ENCODE measurements at places on chromosomes 4 and X. TPM values are rescaled to one million over a fixed set of nuclear protein-coding genes. Genes with fewer than 3 reads are reported as not detected.
A peak's percentile ranks its signal among the peaks of the same experiment; 100 is the strongest.

GRCh38 chr4:43456383-43456782, 563.9 kb downstream of the GRXCR1 start:
- no peak overlapping the region for H3K27ac ChIP-seq
- no peaks in the 10 kb centered on the region for H3K36me3 ChIP-seq
- no peaks in the 10 kb centered on the region for H3K4me1 ChIP-seq
- no peak for DNase-seq
- no peaks in the 10 kb centered on the region for H3K27me3 ChIP-seq

GRCh38 chr4:10161840-10162239, 45.2 kb upstream of the WDR1 start:
- DNase-seq: no peak
- no peak overlapping the region for H3K4me3 ChIP-seq
- H3K4me1 ChIP-seq: peaks cover 7% of the 10 kb centered on the region
- no peaks in the 10 kb centered on the region for H3K36me3 ChIP-seq
- no peaks in the 10 kb centered on the region for H3K27me3 ChIP-seq
- H3K27ac ChIP-seq: no peak overlapping the region

- peaks cover 7% of the 10 kb centered on the region for H3K4me1 ChIP-seq
- peak overlapping the region; percentile 29 for H3K27ac ChIP-seq
- H3K27me3 ChIP-seq: peaks cover 4% of the 10 kb centered on the region
- no peak overlapping the region for H3K4me3 ChIP-seq
Measured at GRCh38 chr4:152095701-152096070, 334.9 kb upstream of the GATB start.

GRCh38 chr4:56183344-56183959, 203.8 kb downstream of the AASDH start:
- H3K4me1 ChIP-seq: peaks cover 5% of the 10 kb centered on the region
- no peaks in the 10 kb centered on the region for H3K27me3 ChIP-seq
- H3K27ac ChIP-seq: no peak overlapping the region
- H3K4me3 ChIP-seq: no peak overlapping the region
- no peaks in the 10 kb centered on the region for H3K36me3 ChIP-seq

DNA sequence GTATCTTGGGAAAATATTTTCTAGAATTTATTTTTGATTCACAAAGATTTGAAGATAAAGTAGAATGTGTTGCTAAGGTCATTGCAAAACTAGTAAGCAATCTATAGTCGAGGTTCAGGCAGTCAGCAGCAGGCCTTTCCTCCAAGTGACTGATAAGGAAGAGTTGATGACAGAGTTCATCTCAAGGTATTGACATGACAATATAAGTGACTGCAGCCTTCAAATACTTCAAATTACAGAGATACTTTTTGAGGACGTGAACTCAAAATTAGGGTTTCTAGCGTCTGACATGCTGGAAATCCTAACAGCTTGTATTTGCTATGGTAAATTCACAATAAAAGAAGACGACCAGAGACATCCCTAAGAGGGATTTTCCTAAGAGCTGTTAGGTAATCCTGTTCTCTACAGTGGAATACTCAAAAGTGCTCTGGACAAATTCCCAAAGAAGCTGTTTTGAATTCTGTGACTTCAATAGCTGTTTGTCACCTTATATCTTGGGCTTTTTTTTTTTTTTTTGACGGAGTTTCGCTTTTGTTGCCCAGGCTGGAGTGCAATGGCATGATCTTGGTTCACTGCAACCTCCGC, 7.4 kb downstream of the ARHGAP10 start:
- no peak overlapping the region for H3K27ac ChIP-seq
- no peaks in the 10 kb centered on the region for H3K36me3 ChIP-seq
- no peaks in the 10 kb centered on the region for H3K4me1 ChIP-seq

GRCh38 chr4:135418353-135418752, 1216.8 kb upstream of the PABPC4L start:
- no peak for DNase-seq
- no peaks in the 10 kb centered on the region for H3K36me3 ChIP-seq
- H3K4me3 ChIP-seq: no peak overlapping the region
- H3K4me1 ChIP-seq: no peaks in the 10 kb centered on the region
- H3K27me3 ChIP-seq: no peaks in the 10 kb centered on the region

GRCh38 chrX:72569786-72570185, 2.9 kb downstream of the HDAC8 start:
- peaks cover 5% of the 10 kb centered on the region for H3K36me3 ChIP-seq
- no peak overlapping the region for H3K27ac ChIP-seq
- H3K4me1 ChIP-seq: no peaks in the 10 kb centered on the region
- DNase-seq: no peak

DNA sequence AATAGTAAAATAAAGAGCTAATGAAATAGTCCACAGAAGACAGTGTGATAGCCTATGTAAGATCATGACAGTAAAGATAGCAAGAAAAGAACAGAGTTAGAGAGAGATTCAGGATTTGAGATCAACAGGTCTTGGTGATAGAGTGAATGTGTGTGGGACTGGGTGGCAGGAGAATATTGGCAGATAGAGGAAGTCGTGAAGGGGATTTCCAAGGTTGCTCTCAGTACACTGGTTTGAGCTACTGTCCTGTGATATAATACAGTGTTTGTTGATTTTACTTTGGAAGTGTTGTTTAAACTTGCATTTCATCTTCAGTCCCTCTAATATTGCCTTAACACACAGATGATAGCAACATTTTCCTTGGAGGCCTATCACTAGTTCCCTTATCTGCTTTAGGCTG, 44.1 kb downstream of the DTHD1 start:
- no peak for DNase-seq
- H3K4me3 ChIP-seq: no peak overlapping the region

DNA sequence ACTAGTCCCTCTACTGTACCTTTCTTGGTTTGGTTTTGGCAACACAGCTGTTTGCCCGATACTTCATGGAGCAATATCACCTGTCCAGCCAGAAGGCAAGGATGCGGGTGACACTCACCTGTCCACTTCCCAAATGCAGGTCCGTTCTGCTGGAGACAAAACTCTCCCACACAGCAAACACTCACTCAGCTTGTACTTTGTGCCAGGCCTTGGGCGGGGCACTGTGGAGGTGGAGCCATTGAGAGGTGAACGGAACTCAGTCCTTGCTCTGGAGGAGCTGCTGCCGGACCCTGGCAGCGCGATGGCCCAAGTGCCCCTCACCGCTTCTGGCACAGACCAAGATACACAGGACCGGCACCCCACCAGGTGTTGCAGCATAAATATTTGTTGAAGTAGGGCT, 15.3 kb upstream of the HMGB3 start:
- DNase-seq: no peak
- H3K4me3 ChIP-seq: no peak overlapping the region
- no peaks in the 10 kb centered on the region for H3K36me3 ChIP-seq
- no peaks in the 10 kb centered on the region for H3K27me3 ChIP-seq

- H3K36me3 ChIP-seq: no peaks in the 10 kb centered on the region
- peak overlapping the region; percentile 62 for H3K27ac ChIP-seq
- no peaks in the 10 kb centered on the region for H3K4me1 ChIP-seq
- H3K27me3 ChIP-seq: no peaks in the 10 kb centered on the region
- no peak overlapping the region for H3K4me3 ChIP-seq
Measured at GRCh38 chr4:119151161-119151560, 15.5 kb downstream of the MYOZ2 start.

GRCh38 chrX:88903989-88904718, 157.1 kb downstream of the CPXCR1 start:
- H3K27me3 ChIP-seq: no peaks in the 10 kb centered on the region
- H3K36me3 ChIP-seq: no peaks in the 10 kb centered on the region
- no peak overlapping the region for H3K4me3 ChIP-seq
- DNase-seq: no peak
- no peaks in the 10 kb centered on the region for H3K4me1 ChIP-seq

DNA sequence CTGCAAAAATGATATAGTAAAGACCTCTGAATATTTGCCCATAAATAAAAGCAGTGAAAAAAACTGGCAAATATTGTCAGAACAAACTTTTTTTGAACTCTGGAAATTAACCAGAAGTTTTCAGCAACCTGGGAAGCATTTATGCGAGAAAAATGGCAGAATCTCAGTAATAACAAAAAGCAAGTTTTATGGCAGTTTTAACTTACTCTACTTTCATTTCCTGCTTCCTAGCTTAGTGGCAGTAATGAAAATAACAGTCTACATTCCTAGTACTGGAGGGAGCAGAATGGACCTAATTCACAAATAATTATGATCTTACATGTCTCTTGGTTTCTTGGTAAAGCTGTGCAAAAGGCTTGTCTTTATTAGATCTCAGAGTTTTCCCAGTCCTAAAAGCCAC, 460.1 kb downstream of the NAF1 start:
- H3K4me1 ChIP-seq: no peaks in the 10 kb centered on the region
- no peak overlapping the region for H3K4me3 ChIP-seq
- no peak for DNase-seq
- H3K27ac ChIP-seq: no peak overlapping the region

DNA sequence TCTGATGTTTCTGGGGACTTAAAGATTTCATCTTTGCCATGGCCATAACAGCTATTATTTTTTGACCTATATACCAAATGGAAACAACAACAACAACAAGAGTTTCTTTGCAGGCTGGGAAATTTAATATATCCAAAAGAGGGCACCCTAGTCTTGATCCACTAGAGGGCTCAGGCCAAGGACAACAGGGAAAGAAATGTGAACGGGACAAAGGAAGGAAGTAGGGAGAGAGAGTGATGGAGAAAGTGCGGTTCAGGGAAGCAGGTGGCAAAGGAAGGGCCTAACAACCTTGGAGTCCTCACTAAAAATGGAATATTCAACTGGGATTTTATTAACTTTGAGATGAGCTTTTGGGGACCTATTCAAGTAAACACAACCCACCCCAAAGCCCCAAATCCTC, 67.8 kb upstream of the SCML1 start:
- peaks cover 3% of the 10 kb centered on the region for H3K4me1 ChIP-seq
- no peak overlapping the region for H3K27ac ChIP-seq
- peaks cover 8% of the 10 kb centered on the region for H3K27me3 ChIP-seq
- no peak overlapping the region for H3K4me3 ChIP-seq
- H3K36me3 ChIP-seq: no peaks in the 10 kb centered on the region

GRCh38 chr4:144645631-144646522, at the start of gene HHIP:
TSS of gene HHIP (plus strand) at chr4:144646156. CDS start at chr4:144646676, 520 bp downstream.
- peak within 1 kb of the TSS; percentile 44 for H3K27ac ChIP-seq
- no peak for DNase-seq
- H3K36me3 ChIP-seq: no peaks in the 10 kb centered on the region
- peak within 1 kb of the TSS; percentile 62 for H3K4me3 ChIP-seq
- peaks cover 19% of the 10 kb centered on the region for H3K4me1 ChIP-seq
- H3K27me3 ChIP-seq: peaks cover 22% of the 10 kb centered on the region

- DNase-seq: no peak
- H3K4me1 ChIP-seq: peaks cover 3% of the 10 kb centered on the region
- H3K27me3 ChIP-seq: peaks cover 45% of the 10 kb centered on the region
- H3K4me3 ChIP-seq: no peak overlapping the region
- H3K27ac ChIP-seq: no peak overlapping the region
Measured at GRCh38 chrX:13955095-13955647, 74.5 kb downstream of the GEMIN8 start.

DNA sequence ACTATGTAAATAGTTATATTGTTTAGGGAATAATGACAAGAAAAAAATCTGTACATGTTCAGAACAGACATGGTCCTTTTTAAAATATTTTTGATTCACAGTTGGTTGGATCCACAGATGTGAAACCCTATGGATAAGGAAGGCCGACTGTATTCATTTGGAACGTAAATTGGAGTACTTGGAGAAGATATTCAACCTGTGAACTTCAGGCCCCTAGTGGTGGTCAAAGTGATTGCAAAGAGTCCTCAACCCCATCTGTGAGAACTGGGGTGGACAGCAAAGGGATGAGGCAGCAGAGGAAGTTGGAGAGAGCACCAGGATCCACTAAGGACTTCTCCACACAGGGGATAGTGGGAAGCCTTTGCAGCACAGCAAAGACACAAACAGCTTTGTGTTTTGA, 6.2 kb upstream of the CXCL13 start:
- no peak overlapping the region for H3K27ac ChIP-seq
- H3K4me3 ChIP-seq: no peak overlapping the region
- no peaks in the 10 kb centered on the region for H3K27me3 ChIP-seq
- H3K36me3 ChIP-seq: no peaks in the 10 kb centered on the region
- no peak for DNase-seq

GRCh38 chrX:275967-276580, 5.1 kb upstream of the PLCXD1 start:
- no peak for DNase-seq
- peaks cover 17% of the 10 kb centered on the region for H3K27me3 ChIP-seq
- no peak overlapping the region for H3K27ac ChIP-seq
- peaks cover 21% of the 10 kb centered on the region for H3K4me1 ChIP-seq
- peak overlapping the region; percentile 50 for H3K4me3 ChIP-seq
- no peaks in the 10 kb centered on the region for H3K36me3 ChIP-seq

- no peaks in the 10 kb centered on the region for H3K36me3 ChIP-seq
- no peaks in the 10 kb centered on the region for H3K27me3 ChIP-seq
- H3K4me3 ChIP-seq: no peak overlapping the region
- H3K4me1 ChIP-seq: no peaks in the 10 kb centered on the region
- H3K27ac ChIP-seq: no peak overlapping the region
Measured at GRCh38 chr4:38406243-38406642, 257.8 kb upstream of the KLF3 start.

GRCh38 chr4:89213382-89213701, 94.3 kb downstream of the GPRIN3 start:
- H3K4me3 ChIP-seq: no peak overlapping the region
- no peak for DNase-seq
- H3K27me3 ChIP-seq: no peaks in the 10 kb centered on the region
- no peaks in the 10 kb centered on the region for H3K36me3 ChIP-seq
- no peaks in the 10 kb centered on the region for H3K4me1 ChIP-seq
- H3K27ac ChIP-seq: no peak overlapping the region

DNA sequence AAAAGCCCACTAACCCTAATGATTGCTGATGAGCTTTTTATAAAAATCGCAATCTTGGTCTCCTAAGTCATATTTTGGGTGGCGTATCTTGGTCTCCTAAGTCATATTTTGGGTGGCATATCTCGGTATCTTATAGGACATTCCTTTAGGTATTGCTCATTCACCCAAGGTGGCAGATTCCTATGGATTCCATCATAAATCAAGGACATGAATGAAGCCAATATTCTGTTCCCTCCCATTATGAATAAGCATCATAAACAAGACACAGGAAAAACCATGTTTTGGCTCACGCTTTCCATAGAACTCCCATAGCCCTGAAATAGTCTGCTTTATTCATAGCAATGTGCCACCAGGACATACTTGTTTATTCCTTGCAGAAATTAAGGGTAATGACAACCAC, 95.0 kb upstream of the CD99 start:
- no peaks in the 10 kb centered on the region for H3K4me1 ChIP-seq
- DNase-seq: peak; percentile 5
- H3K27me3 ChIP-seq: no peaks in the 10 kb centered on the region
- H3K36me3 ChIP-seq: no peaks in the 10 kb centered on the region

Gene ATP2B3
- total RNA-seq: 11.8 TPM

Gene MAPK10
- total RNA-seq: 99.1 TPM

Gene CENPVL2
- total RNA-seq: 0.83 TPM

Gene CLNK
- total RNA-seq: 0.10 TPM

Gene UCHL1
- 896 TPM for total RNA-seq

Gene CXorf66
- total RNA-seq: not detected

Gene TEX13C
- total RNA-seq: not detected

Gene AMTN
- not detected for total RNA-seq

Gene HTN3
- not detected for total RNA-seq

Gene USP26
- not detected for total RNA-seq
